ENCODE measurements at places on chromosomes 16 and 17.

DNA sequence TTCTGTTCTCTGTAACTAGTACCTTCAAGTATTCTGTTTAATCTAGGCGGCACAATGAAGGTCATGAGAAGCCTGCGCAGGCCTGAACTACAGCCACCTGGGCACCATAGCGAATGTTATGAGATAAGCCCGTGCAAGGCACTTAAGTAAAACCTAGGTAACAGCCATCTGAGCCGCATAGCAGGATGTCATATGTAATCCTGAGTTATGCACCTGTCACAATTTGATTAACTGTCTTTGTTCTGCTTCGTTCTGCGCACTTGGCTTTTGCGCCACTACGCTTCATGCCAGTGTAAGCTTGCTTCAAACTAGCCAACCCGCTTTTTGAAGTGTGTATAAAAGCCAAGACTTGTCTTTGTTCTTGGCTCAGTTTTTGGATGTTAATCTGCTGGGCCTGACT, 449.8 kb downstream of the KCNJ18 start:
- no peak for DNase-seq

DNA sequence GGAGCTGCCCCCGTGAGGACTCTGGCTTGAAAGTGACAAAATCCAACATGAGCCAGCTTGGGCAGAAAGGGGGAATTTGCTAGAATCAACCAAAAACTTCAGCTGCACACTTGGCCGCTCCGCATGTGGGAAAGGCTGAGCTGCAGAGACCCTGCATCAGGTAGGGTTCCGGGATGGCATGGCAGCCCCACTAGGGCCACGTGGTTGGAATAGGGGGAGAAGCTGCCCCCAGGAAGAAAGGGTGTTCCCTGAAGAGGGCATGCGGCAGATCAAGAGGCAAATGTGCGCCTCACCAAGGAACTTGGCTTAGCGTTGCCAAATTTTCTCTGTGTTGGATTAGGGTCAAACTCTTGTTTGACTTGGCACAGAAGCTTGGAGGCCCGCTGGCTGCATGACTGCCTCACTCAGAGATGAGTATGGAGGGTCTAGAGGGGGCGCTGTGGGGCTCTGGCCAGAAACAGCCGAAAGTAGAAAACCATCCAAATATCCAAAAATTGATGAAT, 29.2 kb upstream of the WFIKKN2 start:
- DNase-seq = no peak

GRCh38 chr17:50148226-50149090, 2.0 kb downstream of the PPP1R9B start:
- peak; percentile 43 for DNase-seq

GRCh38 chr17:67403065-67403464, 26.0 kb downstream of the PITPNC1 start:
- DNase-seq = no peak

DNA sequence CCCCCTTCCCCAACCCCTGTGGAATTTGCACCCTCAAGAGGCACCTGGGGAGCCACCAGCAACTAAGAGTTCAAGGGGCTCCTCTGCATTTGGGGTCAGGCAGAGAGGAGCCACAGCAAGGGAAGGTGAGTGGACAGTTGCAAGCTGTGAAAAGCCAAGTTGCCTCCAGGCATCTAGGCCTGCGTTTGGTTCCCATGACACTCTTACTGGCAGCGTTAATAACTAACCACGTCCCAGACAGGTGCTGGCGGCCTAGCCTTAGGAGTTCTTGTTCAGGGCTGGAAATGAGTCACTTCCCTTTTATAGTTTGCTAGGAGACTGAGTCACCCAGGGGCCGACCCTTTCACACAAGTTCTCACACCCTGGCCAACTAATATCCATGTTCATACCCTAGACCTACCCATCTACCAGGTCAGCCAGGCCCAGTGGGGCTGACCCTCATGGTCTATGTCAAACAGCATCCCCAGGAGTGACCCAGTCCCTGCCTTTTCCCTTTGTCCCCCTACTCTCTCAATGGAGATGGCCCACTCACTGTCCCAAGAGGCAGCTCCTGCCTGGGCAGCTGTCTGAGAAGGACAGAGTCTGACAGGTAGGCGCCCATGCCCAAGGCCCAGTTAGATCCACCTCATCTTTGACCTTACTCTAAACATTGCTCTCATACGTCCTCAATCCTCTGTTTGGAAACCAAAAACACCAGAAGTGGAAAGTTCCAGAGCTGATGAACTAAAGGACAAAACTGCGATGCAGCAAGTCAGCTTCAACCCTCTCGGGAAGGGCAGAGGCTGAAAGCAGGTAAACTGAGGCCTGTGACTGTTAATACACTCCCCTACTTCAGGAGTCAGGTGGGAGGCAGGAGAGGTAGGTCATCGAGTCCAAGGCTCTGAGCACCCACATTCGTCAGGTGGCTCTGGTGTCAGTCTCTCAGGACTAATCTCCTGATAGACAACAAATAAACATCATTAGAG, 300.6 kb downstream of the SOX9 start:
- peak; percentile 86 for DNase-seq

DNA sequence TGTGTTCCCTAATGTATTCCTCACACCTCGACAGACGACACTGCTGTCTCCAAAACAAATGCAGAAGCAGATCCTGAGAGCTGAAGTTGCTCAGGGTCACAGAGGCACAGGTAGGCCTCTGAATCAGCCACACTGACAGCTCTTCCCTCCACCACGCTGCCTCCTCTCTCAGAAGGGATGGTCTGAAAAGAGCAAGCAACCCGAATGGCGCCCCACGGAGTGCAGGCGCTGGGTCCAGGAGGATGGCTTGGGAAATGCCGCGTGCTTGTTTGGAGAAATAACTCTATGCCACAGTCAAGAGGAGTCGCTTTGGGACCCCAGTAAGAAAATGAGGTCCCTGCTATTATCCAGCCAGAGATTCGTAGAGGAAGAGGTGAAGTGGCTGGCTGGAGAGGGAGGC, 15.9 kb downstream of the CYB561 start:
- DNase-seq = no peak

DNA sequence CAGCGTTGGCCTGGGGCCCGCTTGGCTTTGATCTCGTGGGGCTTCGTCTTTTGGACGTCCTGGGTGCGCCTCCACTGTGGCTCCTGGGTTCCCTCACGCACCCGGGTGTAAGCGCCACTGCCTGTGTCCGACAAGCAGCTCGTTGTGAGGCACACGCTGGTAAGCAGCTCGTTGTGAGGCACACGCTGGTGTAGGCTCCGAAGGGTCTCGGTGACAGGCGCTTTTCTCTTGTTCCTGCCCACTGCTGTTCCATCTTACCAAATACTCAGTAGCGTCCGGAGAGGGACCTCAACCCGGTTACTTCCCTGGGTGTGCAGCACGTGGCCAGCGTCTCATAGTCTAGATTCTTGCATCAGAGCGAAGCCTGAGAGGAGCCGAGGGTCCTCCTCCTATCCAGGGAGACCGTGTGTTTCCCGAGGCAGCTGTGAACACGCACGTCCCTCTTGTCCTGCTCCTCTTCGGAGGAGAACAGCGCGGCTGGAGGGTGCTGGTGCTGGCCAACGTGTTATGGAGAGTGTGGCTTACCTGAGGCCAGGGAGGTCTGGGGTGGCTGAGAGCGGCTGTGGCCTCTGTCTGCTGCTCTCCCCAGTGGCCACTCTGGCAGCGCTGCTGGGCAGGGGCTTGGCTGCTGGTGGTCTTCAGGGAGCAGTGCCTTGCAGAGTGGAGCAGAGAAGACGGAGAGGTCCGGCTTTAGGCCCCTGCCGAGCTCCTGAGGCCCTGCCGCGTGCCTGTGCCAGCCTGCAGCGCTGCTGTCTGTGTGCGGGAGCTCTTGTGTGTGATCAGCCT, 32.1 kb upstream of the ZNF750 start:
- no peak for DNase-seq

DNA sequence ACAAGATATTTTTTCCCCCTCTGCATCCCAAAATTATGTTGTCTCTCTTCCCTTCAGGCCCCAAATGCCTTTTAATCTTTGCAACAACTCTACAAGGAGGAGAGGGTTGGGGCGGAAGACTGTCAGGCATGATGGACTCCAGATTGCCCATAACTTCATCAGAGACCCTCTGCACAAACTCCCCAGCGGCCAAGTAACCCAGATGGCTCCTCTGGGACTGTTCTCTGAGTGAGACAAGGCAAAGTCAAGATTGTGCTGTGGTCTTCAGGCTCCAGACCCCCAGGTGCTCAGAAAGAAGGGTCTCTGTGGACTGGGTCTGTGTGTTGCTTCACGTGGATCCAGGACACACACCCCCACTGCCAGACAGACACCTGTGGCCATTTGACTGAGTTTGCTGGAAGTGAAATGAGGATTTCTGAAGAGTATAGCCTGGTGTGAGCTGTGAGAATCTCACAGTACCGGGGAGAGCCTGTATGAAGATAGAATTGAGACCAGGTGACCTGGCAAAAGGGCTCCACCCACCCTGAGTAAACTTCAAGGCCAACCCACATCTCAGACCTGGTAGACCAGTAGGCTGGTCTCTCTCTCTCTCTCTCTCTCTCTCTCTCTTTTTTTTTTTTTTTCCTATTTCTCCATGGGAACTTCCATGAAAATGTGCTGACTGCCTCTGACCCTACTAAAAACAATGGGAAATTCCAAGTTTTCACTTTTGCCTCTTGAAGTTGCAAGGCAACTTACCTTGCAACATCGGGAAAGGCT, 354.1 kb downstream of the SOX9 start:
- DNase-seq = no peak

DNA sequence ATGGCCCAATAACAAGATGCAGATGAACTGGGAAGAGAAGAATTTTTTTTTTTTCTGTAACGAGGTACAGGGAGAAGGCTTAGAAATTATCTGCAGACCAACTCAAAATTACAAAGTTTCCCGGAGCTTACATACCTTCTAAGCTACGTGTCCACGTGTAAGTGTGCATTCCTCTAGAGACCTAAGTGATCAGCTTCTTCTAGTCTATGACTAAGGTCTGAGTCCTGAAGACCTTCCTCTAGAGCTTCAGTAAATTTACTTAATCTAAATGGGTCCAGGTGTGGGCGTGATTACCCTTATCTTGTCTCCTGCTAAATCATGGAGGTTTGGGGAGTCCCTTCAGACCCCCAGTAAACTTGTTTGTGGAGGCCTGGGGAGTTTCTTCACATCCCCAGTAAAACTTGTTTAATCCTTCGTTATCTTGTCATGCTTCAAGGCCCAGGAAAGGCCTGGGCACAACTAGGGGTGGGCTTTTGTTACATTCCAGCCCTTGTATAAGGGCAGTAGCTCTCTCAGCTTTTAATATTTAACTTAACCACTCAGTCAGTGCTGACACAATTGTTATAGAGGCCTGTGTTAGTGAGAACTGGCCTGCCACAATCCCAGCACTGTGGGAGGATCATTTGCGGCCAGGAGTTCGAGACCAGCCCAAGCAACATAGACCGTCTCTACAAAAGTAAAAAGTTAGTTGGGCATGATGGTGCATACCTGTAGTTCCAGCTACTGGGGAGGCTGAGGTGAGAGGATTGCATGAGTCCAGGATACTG, 342.3 kb downstream of the SNX29 start:
- peak; percentile 46 for DNase-seq

DNA sequence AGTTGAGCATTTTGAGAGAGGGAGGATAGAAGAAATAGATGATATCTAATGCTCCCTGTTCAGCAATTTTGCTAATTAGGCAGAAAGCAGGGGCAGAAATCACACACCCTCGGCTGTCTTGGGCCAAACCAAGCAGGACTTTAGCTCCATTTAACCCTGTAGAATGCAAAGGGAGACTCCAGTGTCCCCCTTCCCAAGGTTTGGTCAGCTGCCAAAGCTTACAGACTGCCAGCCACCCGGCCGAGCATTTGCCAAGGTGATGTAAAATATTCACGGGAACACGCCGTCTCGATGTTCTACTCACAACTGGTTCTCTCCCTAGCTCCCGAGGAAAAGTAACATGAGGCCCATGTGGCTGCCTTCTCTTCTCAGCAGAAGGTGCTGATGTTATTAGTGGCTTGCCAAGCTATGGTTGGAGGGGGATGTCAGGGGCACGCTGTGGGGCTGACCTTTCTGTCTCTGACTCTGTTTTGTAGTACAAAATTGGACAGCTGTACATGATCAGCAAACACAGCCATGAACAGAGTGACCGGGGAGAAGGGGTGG, 155.3 kb downstream of the PITPNC1 start:
- no peak for DNase-seq

GRCh38 chr17:75652934-75653549, 13.9 kb downstream of the RECQL5 start:
- peak; percentile 35 for DNase-seq

DNA sequence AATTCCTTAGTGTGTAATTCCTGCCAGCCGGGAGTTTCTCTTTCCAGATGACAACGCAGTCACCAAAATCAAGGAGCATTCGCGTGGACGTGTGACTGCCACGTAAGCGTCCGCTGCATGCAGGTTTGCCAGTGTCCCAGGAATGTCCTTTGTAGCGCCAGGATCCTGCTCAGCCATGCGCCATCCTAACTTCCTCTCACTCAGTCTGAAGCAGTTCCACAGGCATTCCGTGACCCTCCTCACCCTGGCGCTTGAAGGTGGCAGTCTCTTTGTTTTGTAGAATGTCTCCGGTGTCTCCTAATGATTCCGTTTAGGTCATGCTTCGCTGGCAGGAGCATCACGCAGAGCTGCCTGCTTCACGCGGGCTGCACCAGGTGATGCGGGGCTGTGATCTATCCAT, 88.6 kb downstream of the RPTOR start:
- no peak for DNase-seq

- no peak for DNase-seq
These were observed 166.0 kb upstream of the GSE1 start for GRCh38 chr16:85446951-85447692.
